ENCODE measurements at places on chromosomes 16 and 17.

DNA sequence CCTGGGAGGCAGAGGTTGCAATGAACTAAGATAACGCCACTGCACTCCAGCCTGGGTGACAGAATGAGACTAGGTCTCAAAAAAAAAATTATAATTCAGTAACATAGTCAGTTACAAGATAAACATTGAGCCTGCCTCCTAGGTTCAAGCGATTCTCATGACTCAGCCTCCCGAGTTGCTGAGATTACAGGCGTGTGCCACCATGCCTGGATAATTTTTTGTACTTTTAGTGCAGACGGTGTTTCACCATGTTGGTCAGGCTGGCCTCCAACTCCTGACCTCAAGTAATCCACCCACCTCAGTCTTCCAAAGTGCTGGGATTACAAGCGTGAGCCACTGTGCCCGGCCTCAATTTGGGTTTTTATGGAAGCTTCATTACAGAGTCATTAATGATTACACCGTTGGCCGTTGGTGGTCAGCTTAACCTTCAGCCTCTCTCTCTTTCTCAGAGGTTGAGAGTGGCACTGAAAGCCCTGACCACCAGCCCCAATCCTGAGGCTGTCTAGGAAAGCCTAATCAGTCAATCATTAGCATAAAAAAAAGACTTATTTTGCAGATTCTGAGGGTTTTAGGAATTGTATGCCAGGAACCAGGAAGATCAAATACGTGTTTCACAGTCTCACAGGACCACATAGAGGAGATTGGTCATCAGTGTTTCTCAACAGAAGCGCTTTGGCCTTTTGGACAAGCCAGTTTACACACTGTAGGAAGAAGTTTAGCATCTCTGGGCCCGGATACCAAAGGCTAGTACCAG is 1.3 kb upstream of the LRRC37A3 start:
- no peak for DNase-seq

DNA sequence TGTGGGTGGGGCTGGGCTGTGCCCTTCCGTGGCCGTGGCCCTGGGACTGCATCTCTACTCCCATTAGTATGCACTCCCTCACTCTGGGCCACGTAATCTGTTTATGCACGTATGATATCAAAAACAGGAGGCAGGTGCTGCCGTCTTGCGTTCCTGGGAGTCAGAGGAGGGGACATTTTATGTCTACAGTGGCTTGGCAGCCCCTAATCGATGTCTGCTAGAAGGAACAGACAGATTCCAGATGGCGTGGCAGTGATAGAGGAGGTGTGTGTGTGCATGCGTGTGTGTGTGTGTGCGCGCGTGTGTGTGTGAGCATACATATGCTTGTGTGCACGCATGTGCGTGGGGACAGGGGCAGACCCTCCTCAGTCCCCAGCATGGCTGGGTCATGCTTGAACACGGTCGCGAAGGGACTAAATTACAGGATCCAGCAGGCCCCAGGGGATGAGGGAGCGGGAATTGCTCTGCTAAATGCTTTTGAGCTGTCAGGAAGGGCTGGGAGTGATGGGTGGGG is 44.7 kb downstream of the SREBF1 start:
- no peak for DNase-seq

DNA sequence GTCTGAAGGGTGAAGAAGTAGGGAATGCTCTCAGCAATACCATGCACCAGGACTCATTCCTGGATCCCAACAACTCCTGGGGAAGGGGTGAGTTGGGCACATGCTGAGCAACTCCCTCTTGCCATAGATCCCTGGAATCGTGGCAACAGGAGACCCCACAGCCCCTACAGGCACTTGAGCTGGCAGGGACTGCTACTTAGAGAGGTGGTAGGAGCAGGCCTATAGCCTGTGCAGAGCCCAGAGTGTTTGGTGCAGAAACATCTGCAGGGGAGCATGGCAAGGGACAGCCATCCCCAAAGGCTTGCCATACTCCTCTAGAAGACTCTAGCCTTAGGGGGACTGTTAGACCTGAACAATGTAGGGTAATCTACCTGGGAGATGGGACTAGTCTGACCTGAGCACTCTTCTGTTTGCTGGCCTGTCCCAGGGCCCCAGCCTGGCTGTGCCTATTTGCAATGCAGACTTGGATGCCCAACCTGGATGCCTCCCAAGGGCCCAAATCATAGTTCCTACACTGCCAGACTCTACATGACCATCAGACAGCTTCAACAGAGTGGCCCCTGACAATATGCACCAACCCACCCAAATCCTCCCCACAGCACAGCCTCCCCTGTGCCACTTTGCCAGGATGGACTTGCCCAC is 568.6 kb upstream of the KIF2B start:
- no peak for DNase-seq

DNA sequence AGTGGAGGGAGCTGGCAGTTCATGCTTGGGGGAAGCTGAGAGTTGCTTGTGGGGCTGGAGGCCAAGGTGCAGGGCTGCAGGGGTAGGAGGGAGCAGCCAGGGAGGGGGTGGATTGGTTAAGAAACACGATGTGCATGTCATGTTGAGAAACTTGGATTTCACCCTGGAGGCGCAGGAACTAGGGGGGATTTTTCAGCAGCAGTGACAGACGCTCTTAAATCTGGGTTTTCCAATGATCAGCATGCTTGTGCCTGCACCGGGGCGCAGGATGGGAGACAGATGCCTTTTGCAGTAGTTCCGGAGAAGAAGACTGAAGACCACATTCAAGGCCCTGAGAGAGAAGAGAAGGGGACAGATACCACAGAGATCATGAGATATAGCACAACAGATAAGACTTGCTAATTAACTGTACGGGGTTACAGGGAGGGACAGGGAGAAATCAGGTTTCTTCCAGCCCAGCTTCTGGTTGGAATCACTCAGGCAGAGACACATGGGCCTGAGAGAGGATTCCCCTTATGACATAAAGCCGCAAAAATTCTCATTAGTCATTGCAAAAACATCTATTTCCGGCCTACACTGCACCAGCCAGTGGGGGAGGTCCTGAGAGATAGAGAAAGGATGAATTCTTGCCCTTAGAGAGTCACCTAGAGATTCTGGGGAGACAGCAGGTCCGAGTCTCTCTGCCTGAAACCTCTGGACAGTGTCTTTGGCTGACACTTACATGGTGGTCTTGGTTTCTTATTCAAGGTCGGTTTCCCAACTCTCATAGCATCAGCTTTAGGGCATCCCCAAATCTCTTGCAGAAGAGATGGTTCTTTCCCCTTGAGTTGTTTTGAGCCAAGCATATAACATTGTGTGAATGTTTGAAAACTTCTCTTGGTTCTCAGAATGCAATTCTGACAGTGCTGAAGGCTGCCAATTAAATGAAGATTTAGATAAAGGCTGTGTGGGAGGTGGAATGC is 27.1 kb downstream of the CDH13 start:
- no peak for DNase-seq

- no peak for DNase-seq
These were observed 11.2 kb downstream of the COL1A1 start for GRCh38 chr17:50190293-50190602.

GRCh38 chr16:69095193-69095592 is 10.3 kb upstream of the HAS3 start:
- DNase-seq = no peak

DNA sequence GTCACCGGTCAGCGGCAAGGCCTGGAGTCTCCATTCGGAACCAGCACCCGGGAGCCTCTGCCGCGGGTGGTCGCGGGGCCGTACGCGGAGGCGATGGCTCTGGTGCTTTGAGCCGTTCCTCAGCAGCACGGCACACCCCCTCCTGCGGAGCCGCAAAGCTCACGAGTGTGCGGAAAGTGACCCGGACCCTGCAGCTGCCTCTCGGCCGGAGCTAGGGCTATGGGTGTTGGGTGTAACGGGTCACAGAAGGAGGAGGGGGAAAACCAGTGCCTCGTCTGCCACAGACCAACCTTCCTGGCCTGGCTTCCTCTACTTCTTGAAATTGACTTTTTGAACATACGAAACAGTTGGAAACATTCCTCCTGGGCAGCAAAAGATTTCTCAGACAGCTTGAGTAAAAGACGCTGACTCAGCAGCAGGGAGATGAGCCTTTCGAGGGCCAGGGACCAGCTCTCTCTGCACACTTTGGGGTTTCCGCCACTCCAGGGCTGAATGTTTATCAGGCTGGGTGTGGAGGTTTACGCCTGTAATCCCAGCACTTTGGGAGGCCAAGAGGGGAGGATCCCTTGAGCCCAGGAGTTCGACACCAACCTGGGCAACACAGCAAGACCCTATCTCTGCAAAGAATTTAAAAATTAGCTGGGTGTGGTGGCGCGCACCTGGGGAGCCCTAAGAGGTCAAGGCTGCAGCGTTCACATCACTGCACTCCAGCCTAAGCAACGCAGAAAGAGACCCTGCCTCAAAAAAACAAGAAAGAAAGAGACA is 26.4 kb upstream of the PITPNA start:
- DNase-seq = no peak

DNA sequence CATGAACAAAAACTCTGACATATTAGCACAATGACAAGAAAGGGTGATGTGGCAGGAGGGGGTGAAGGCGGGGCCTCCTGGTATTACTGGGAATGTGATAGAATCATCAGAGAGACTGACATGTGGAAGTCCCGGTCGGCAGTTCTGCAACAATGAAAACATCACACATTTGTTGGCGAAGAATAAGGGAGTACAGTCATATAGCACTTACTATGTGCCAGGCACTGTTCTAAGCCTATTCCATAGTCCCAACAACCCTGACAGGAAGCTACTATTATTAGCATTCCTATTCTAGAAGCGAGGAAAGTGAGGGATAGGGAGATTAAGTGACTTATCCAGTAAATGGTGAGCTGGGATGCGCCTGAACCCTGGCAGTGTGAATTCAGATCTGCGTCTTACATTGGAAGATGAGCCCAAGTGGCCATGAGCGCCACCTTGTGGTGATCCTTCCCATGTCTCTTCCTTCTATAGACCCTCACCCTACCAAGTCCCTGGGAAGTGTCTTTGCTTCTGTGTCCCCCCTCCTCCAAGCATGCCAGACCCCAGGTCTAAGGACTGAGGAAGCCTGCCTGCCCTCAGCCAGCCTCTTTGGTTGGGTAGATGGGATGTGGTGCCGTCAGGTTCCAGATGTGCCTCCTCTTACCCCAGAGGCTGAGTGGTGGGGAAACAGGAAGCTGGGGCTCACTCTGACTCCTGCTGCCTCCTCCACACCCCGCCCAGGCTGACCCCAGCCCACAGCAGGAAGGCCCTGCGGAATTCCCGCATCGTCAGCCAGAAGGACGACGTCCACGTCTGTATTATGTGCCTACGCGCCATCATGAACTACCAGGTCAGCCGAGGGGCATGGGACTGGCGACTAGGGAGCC is 14.0 kb downstream of the FMNL1 start:
- DNase-seq = no peak

DNA sequence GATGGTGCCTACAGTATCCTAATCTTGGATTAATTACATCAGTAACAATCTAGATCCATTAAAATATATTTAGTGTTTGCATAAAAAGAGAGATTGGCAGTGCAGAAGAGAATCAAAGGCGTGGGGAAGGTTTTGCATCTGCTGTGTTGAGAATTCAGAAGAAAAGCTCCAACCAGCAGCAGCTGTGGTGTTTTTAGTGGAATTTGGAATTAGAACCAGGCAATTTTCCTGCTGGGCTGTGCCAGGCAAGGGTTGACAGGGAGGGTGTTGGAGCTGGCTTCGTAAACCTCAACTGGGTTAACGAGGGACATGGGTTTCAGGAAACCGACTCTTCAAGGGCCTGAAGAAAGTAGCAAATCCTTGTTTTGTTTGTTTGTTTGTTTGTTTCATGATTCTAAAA is 107.8 kb upstream of the WSCD1 start:
- no peak for DNase-seq
